ENCODE measurements at places on chromosomes 1 and 21.

GRCh38 chr21:25330266-25330665 lies 277.0 kb downstream of the MRPL39 start:
- DNase-seq: no peak

DNA sequence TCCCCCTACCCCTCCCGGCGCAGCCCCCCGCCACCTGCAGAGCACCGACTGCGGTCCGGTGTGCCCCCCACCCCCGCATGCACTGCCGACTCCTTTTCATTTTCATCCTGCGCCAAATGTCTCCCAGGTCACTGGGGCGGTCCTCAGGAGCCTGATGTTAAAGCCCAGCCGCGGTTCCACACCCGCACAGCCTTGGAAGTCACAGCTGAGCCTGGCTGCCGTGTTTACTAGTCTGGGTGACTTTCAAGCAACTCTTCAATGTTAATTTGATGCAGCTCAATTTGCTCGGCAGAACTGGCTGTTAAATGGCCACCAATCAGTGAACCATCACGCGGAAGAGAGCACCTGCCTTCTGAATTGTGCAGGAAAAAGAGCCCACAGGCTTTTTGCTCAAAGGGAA lies 27.2 kb downstream of the THAP3 start:
- DNase-seq: no peak

- no peak for DNase-seq
Observed at GRCh38 chr1:230356190-230356589, 69.9 kb downstream of the PGBD5 start.

DNA sequence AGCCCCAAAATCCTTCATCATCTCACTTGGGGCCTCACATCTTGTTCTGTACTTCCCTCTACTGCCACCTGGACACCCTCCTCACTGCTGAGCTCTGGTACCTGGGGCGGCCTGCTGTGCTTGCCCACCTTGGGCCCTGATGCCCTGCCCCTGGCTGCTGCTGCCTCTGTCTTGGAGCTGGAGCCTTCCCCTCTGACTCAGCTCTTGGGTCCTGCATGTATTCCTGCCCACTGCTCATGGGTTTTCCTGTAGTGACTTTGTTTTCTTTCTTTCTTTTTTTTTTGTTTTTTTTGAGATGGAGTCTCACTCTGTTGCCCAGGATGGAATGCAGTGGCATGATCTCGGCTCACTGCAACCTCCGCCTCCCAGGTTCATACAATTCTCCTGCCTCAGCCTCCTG lies 37.5 kb downstream of the TRAPPC10 start:
- no peak for DNase-seq

DNA sequence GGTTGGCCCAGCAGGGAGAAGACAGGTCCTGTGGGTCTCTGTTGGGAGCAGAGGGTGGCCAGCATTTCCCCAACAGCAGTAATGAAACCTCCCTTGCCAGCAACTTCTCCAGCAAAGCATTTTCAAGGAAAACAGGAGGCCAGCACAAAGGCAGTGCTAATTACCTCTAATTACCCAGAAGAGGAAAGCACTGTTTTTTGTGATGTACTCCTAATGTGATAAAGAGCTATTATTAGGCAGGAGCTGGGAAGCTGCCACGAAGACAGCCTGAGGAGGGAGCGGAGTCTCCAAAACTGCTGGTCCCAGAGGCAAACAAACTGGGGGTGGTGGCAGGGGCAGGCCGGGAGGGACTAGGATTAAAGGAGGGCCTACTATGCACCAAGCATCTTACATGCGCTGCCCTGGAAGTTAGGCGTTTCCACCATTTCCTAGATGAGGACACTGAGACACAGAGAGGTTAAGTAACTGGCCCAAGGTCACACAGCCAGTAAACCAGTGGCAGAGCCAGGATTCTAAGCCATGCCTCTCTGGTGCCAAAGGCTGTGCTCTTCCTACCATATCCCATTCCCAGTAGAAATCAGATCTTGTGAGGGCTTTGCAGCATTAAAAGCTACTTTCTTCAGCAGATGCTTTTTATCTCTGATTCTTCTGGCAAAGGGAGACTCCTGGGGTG lies 24.5 kb downstream of the HTR6 start:
- no peak for DNase-seq

DNA sequence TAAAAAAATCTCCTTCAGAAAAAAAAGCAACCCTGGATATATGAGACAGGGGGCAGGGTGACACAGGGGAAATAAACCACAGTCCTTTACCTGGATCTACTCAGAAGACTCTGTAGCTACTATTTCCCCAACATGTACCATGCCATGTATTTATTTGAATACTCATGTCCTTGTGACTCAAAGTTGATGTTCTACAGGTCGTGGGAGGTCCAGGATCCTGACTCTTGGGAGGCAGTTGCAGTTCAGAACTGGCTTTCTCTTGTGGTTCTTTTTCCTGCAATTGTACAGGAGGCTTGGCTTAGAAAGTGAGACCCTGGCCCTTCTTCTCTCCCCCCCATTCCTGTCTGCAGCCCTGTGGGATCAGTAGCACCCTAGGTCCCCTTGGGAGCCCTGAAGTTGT lies 5.8 kb upstream of the IL24 start:
- DNase-seq: no peak

GRCh38 chr1:178450871-178451270 lies 45.9 kb downstream of the CLEC20A start:
- DNase-seq: no peak

DNA sequence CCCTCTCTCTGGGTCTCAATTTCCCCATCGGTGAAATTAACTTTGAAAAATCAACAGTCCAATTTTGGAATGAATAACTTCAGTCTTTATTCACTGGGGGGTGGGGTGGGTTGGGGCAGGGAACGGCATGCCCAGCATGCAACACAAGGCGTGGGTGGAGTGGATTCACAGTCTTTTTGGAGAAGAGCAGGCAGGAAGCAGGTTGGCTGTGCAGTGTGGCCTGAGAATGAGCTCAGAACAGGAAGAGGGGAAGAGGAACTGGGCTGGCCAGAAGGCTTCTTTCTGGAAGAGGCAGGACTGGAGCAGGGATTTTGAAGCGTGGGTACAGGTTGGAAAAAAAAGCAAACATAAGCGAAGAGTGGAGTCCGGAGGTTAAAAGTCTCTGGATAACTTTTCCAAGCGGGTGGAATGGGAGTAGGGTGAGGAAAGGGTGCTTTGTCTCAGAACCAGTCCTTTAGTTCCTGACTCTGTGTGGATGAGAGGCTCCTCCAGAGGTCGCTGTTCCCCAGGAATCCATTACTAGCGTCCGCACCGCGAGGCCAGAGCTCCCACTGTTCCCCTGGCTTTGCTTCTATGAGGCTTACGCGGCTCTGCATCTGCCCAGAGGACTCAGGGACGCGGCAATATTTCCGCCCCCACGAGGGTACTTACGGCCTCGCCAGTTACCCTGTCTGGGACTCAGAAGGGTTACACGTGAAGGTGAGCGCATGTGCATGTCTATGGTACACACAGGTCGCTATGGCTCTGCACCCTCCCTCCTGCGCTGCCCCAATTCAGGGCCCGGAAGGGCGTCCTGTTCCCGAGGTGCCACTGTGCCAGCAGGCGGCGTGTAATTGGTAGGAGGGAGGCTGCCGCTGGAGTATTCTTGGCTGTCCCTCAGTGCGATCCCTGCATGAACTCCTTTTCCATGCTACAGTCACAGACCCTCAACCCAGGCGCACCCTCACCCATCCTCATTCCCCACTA lies 5.5 kb upstream of the FOXD2 start:
- DNase-seq: peak; percentile 65

DNA sequence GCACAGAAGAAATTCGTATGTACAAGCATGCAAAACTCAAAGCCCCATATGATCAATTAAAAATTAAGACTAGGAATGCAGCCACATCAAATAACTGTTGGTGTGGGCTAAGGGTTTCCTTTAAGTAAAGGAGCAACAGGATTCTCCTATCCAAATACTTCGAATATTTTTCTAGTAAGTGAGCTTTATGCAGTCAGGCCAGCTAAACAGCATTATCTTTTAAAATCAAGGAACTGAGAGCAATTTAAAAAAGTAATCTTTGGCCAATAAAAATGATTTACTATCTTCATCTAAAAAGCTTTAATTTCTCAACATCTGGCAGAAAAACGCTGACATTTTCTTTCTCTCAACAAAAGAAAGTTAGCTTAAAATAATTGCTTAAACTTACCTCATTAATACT lies 19.8 kb downstream of the CNN3 start:
- DNase-seq: no peak

DNA sequence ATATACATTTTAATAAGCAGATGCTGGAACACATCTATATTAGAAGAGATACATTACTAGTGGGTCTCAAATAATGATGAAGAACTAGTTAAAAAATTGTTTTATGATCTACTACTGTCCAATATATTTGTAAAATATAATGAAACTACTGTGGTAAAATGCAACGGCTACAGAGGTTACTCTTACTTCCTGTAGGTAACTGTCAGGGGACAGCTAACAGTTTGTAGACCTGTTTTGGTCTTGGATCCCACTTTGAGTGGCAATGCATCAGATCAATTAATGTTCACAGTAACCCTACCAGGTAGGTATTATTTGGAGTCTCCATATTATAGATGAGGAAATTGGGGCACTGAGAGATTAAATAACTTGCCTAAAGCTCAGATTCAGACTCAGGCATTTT lies 26.7 kb upstream of the MYSM1 start:
- DNase-seq: no peak

- no peak for DNase-seq
Observed at GRCh38 chr1:7145947-7146346, 360.7 kb downstream of the CAMTA1 start.

GRCh38 chr21:14814991-14815390 lies 249.8 kb downstream of the NRIP1 start:
- DNase-seq: no peak

DNA sequence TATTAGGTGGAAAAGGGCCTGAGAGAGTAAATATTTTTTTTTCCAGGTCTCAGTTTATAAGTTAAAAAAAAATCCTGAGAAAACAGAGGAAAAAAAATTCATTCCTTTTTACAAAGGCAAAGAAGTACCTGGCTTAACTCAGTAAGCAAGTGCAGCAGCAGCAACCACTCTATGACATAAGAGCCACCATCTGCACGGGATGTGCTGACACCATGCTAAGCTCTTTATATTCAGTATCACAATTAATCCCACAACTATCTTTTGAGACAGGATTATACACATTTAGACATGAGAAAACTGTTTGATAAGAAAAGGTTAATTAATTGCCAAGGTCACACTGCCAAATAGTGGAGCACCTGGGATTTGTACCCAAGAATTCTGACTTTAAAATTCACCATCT lies 13.4 kb upstream of the DPT start:
- no peak for DNase-seq

DNA sequence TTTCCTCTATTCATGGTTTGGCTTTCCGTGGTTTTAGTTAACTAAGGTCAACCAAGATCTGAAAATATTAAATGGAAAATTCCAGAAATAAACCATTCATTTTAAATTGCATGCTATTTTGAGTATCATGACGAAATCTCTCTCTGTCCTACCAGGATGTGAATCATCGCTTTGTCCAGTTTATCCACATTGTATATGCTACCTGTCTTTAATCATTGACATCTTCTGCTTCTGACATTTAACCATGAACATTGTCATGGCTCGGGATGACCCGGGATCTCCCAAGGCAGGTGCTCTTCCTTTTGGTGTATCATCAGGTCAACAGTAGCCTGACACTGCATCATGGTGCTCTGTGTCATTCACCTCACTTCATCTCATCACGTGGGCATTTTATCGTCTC lies 125.5 kb upstream of the HNRNPU start:
- no peak for DNase-seq

DNA sequence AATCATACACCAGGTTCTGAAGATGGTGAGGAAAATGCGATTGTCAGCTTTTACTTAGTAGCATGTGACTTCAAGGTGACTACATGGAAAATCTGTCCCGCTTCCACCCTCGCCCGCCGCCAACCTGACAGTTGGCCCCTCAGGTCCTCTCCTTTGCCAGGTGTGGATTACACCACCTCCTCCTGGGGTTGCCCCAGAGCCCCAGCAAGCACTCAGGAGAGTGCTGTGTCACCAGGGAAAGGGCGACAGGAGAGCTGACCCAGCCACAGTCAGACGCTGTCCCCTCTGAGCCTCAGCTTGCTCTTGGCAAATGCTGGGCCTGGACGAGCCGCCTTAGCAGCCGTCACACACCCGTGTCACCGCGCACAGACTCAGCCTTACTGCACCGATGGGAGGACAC lies 17.9 kb downstream of the PTTG1IP start:
- no peak for DNase-seq

- DNase-seq: no peak
Observed at GRCh38 chr21:43268086-43268803, 99.4 kb downstream of the CRYAA start.

DNA sequence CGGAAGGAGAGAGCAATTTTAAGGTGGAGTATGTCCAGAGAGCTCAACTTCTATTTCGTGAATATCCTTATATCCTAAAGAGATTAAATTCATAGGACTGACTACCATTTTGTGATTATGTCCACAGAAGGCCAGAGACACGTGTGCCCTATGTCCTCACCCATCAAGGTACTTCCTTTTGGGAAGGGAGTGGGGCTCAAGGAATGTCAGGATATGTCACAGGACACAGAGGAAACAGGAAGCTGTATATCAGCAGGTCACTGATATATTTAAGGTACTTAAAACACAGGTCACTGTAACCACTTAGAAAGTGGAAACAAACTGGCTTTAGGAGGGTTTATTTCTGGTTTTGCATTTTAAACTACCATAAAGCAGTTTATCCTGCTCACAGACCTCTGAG lies 184.6 kb downstream of the APP start:
- no peak for DNase-seq

- no peak for DNase-seq
Observed at GRCh38 chr1:240005997-240006650, 85.6 kb upstream of the FMN2 start.

DNA sequence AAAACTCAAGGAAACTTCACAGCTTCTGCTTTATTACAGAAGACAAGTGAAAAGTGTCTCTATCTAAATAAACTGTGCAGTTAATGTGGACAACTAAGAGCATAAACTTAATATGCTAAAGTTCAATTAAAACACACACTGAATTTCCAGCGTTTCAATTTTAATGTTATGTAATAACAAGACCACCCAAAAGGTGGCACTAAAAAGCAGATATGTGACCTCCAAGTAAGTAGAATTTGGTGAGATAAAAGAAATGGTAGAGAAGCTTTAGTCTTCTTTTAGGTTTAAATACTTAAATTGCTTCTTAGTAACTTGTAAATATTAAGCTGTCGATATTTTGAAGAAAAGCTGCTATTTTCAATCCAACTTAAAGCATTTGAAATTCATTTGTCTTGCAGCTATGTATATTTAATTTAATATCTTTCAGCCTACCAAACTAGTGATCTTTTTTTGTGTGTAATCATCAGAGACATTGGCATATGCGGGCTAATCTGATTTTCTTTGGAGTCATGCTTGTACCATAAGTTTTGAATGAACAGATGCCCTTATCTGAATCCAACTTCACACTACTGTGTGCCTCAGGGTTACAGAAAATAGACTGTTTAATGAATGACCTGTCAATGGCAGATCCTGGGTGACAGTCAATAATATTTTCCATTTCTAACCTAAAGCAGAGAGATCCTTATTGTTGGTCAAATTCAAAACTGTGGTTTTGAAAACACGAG lies 36.5 kb upstream of the ADAMTS1 start:
- no peak for DNase-seq

GRCh38 chr1:173408886-173409285 lies 68.2 kb upstream of the PRDX6 start:
- DNase-seq: no peak

Measured in stimulated activated CD4-positive, alpha-beta T cell treated with anti-CD3 and anti-CD28 coated beads, Interleukin-4, amount 100 ng/mL, for 1 hour (primary cell).